Smooth muscle cell of the brain vasculature (primary cell): ENCODE measurements at places on chromosomes 13 and 19.

- DNase-seq = no peak
Measured at GRCh38 chr13:76522083-76522755, 364.0 kb downstream of the KCTD12 start.

- no peak for DNase-seq
Measured at GRCh38 chr13:23612731-23613130, 42.5 kb downstream of the TNFRSF19 start.

DNA sequence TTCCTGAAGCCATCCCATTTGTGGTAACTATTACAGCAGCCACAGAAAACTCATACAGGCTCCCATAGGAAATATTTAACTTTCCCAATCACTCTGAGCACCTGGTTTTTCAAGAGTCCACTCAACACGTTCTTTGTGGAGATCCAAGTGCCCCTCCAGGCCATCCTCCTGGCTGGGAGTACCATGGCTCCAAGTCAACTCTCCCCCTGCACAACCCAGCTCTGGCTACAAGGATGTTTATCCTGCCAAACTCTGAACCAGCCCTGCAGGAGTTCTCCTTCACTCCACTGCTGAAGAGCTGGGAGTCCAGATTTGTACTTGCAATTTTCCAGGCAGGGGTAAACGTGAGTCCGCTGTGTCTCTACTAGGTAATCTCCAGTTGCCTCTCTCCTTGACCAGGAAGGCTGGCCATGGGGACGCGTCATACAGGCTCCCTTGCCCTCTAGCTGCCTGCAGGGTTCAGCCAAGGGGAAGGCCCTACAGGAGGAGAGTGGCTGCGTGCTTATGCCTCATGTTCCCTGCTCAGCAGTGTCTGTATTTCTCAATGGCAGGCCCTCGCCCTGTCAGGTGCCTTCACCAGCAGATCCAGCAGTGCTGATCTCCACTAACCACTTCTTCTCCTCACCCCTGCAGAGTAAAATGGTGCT, 29.9 kb upstream of the ARGLU1 start:
- no peak for DNase-seq

GRCh38 chr19:6687114-6687513, 17.2 kb upstream of the TNFSF14 start:
- no peak for DNase-seq

DNA sequence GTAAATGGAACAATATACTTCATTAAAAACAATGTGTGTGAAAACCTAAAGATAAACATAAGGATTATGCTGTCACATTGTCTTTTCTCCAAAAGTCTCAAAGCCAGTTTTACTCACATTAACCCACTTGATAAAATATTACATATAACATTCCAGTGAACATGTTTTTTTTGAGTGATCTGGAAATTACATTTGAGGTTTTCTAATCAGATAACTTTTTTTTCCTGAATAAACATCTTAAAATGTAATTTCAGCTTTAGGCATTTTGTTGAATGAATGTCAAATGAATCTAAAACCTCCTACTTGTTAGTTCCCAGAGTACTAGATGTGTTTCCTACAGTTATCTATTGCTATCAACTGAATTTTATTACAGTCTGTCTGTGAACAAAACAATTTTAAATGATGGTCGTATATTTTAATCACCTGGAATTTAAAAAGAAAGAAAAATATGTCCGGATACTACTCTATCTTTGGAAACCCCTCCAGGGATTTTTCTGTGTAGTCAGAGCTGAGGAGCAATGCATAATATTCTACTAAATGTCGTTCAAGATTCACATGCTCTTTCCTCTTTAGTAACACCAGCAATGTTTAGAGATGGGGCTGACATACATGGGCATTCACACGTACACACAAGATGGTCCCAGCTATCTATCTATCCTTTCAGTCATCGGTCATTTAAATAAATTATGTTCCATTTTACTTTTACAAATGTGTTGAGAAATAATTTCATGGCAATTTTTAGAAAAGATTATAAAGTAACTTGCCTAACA, 283.9 kb downstream of the KLF12 start:
- DNase-seq = no peak

GRCh38 chr13:101053301-101054093, 362.8 kb downstream of the NALCN start:
- DNase-seq = no peak

- DNase-seq = no peak
Measured at GRCh38 chr13:29722415-29722814, 126.9 kb upstream of the SLC7A1 start.

DNA sequence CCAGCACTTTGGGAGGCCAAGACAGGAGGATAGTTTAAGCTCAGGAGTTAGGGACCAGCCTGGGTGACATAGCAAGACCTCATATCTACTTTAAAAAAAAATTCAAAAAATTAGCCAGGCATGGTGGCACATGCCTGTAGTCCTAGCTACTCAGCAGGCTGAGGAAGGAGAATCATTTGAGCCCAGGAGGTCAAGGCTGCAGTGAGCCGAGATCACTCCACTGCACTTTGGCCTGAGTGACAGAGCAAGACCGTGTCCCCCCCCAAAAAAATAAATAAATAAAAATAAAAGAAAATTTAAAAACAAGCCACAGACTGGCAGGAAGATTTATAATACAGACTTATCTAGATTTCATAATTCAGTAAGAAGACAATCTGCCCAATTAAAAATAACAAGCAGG, 14.8 kb downstream of the PSPC1 start:
- DNase-seq = no peak

DNA sequence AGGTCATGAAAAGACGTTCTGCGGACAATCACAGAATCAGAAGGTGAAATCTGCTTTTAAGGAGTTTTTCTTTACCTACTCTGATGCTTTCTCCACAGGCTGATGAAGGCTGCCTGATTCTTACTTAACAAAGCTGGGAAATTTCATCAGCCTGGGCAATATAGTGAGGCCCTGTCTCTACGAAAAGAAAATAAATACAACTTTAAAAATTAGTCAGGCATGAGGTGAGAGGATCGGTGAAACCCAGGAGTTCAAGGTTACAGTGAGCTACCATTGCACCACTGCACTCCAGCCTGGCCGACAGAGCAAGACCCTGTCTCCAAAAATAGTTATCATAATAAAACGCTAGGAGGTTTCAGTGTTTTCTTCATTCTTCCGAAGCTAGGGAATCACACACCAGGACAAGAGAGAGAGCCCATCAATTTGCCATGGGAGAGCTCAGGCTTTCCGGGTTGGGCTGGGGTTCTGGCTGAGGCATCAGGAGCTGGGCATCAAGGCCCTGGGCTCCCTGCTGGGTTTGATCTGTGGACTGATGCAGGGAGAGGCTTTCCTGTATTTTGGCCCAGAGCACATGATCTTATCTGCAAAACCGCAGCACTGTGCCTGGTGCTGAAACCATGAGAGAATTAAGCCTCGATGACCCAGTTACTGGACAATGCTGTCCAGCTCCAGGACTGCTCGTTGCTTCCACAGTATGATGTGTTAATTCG, 25.1 kb upstream of the CEBPG start:
- no peak for DNase-seq

DNA sequence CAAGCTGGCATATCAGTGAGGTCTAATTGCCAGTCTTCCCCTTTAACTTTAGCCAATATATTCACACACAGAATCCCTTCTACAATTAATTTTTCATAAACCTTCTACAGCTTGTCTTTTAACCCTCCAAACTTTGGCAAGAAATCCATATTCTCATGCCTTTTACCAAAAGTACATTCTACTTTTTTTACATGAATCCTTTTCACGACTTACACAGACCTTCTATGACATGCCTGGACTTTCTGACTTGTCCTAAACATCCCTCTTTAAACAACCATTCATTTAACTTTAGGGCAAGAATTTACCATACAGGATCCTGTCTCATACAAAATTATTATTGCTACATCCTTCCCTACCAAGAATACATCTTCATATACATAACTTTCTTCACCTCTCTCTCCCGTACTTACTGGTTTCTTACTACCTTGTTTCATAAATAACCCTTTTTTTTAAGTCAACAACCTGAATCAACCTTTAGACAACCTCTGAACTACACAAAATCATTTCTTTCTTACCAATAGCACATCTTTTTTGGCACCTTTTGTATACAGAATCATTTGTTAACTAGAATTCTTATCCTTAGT, 23.5 kb downstream of the ZNF544 start:
- no peak for DNase-seq

GRCh38 chr19:49552749-49553148, 24.9 kb downstream of the RCN3 start:
- DNase-seq = no peak

DNA sequence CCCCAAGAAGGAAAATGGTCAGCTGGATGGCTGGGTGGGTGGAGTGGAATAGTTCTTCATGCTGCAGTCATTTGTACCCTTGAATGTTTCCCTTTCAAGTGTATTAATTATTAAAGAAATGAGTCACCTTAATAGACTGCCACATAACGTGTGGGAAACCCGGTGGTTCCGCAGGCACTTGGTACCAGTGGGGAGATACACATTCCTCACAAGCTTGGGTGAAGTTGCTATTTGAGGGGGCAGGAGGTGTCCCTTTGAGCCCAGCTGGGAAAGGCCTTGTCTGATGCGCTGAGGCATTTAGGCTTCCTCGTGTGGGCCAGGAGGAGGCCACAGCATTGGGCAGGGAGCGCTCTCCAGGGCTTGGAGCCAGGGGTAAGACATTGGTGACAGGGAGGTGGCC, 57.7 kb downstream of the ATP8A2 start:
- no peak for DNase-seq

DNA sequence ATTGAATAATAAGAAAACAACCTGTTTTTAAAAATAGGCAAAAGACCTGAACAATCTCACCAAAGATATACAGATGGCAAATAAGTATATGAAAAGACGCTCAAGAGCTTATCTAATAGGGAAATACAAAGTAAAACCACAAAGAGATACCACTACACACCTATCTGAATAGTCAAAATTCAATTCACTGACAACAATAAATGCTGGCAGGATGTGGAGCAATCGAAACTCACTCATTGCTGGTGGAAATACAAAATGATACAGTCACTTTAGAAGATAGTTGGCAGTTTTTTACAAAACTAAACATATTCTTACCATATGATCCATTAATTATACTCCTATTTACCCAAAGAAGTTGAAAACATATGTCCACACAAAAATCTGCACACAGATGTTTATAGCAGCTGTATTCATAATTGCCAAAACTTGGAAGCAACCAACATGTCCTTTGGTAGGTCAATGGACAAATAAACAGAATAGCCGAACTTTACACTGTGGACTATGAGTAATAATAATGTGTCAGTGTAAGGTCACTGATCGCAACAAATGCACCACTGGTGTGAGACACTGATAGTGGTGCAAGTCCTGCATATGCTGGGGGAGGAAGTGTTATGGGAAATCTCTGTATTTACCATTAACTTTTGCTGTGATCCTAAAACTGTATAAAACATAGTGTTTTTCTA, 20.8 kb downstream of the ZC3H13 start:
- DNase-seq = no peak

DNA sequence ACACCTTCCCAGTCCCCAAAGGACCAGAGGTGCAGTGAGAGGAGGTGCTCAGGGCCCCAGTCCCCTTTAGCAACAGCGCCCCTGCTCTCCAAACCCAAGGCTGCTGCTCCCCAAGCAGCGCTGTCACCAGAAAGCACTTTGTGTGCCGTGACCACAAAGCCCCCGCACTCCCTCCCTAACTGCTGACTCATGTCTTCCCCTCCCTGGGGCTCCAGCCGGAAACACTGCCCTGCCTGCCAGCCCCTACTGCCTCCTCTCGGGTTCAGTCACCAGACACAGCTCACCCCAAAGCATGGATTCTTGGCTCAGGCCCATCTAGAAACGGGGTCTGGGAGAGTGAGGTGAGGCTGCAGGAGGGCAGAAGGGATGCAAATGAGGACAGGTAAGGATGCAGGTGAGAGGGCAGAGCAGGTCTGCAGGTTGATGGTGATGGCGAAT, 4.9 kb upstream of the TNFSF14 start:
- no peak for DNase-seq

GRCh38 chr13:108595436-108596274, 33.8 kb upstream of the MYO16 start:
- DNase-seq = no peak

- DNase-seq = no peak
Measured at GRCh38 chr13:21949818-21950429, 279.1 kb downstream of the FGF9 start.

GRCh38 chr19:55352549-55353145, 1.9 kb downstream of the COX6B2 start:
- no peak for DNase-seq

DNA sequence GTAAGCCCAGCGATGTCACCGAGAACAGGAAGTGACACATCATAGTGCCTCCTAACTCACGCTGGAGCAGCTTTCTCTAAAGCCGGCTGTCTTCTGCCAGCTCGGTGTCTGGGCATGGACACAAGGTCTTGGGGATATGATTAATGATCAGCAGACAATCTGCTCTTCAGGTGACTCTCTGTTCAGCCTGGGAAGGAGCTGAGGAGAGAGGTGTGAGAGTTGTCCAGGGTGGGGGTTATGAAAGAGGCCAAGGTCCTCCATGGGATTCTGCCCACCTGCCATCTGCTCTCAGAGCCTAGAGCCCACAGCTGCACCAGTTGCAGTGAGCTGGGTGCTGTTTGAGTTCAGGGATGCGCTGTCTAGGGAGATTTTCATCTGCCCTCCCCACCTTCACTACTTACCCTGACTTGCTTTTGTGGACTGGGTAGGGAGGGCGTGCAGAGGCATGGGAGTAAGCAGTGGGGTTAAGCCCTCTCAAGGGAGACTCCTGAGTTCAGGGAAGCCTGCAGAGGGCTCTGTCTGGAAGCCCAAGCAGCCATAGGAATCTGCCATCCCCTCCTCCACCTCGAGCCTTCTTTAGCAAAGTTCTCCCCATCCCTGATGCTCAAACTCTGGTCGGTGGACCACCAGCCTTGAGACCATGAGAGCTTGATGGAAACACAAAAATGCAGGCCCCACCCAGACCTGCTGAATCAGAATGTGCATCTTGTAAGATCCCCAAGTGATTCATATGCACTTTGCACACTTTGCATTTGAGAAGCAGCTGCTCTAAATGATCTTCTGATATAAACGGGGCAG, 539.7 kb downstream of the RFC3 start:
- DNase-seq = no peak

GRCh38 chr19:16429066-16429758, 42.6 kb downstream of the EPS15L1 start:
- DNase-seq = no peak

DNA sequence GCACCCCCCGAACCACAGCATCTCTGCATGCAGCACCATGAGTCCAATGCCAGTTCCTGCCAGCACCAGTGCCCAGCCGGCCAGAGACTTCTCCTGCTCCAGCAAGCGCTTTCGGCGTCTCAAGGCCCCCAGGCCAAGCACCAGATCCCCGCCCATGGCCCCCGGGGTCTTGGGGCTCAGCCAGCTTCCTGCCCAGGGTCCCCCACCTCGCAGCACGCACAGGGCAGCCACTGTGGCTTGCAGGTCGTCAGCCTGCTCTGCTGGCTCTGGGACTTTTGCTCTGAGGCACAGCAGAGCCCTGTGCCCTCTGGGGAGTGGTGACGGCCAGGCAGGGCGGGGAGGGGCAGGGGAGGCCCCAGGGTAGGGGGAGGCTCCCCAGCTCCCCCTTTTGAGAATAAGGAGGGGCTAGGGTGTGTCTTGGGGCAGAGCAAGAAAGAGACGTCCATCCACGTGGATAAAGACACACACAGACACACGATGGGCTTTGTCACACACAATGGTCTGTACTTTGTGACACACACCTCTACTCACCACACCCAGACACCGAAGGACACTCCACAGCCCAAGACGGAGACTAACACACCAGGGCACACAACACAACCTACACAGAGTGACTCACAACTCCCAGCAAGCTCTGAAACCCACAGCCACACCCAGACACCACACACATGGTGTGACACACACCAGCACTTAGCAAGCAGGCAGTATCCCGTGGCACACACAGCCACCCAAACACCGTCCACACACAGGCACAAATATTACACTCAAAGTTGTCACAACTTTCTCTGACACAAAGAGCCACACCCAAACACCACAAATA, at the start of gene KCNN4:
Gene KCNN4, minus strand, starts transcription at position 268 of the 820 bp plus-strand sequence. Its CDS starts 112 bp downstream, at position 156.
- no peak for DNase-seq

- DNase-seq = peak; percentile 32
Measured at GRCh38 chr13:20182231-20182846, 10.4 kb downstream of the GJB2 start.
